ENCODE measurements at places on chromosomes 16 and 17. TPM values are rescaled to one million over a fixed set of nuclear protein-coding genes. Genes with fewer than 3 reads are reported as not detected.

FKBP10 gene
- total RNA-seq = 5.1 TPM

ALOXE3 gene
- total RNA-seq = not detected

ABCC12 gene
- total RNA-seq = 0.08 TPM

HOXB4 gene
- total RNA-seq = 1.1 TPM

TSR1 gene
- 8.7 TPM for total RNA-seq

KRTAP9-4 gene
- total RNA-seq = not detected

LRRC37A gene
- total RNA-seq = 0.45 TPM

- no peak for DNase-seq
Observed at GRCh38 chr17:16150251-16150856, 65.0 kb downstream of the NCOR1 start.

DNA sequence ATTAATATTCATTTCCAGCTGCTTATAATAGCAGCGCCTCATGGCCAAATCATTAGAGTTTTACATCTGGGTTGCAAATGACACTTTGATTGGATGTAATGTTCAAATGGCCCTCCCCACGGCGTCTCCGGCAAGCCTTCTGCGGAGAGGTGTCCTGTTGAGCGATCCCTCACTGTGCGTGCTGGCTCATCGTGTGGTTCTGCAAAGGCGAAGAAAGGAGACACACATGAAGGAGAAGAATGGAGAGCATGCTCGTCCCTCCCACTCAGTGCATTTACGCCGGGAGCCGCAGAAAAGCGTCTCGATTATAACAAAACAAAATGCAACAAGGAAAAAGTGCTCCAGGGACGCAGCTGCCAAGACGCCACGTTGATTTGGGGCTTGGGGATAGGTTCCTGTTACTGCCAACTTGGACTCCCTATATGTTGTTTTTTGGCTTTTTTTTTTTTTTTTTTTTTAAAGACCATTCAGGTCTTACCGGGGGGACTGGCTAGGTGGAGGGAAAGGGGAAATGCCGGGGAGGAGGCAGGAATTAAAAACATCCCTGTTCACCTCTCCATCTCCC, 117.6 kb downstream of the C16orf78 start:
- DNase-seq = no peak

GRCh38 chr16:3816326-3816725, 64.2 kb downstream of the CREBBP start:
- no peak for DNase-seq

- DNase-seq = no peak
Observed at GRCh38 chr17:15431196-15431595, 36.2 kb downstream of the CDRT4 start.

DNA sequence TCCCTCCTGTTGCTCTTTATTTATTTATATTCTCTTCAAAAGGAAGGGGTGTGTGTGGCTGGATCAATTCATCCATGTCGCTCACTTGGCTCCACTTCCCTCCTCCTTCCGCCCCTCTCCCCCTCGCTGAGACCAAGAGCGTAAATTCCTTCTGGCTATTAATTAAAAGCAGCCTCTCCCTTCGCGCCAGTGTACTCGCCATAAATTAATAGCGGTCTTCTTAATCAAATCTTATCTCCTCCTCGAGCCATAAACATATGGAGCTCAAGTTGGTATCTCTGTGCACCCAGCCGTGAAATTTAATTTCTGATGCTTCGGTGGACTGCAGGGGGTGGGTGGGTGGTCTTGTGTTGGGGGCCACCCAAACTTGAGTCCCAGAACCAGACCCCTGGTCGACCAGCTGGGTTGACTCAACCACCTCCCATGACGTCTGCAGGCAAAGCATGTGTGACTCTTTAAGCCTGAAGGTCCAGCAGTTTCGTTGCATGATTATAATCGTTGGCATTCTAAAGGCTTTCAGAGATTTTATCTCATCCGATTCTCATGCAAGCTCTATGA, 57.9 kb downstream of the SDK2 start:
- DNase-seq = no peak

DNA sequence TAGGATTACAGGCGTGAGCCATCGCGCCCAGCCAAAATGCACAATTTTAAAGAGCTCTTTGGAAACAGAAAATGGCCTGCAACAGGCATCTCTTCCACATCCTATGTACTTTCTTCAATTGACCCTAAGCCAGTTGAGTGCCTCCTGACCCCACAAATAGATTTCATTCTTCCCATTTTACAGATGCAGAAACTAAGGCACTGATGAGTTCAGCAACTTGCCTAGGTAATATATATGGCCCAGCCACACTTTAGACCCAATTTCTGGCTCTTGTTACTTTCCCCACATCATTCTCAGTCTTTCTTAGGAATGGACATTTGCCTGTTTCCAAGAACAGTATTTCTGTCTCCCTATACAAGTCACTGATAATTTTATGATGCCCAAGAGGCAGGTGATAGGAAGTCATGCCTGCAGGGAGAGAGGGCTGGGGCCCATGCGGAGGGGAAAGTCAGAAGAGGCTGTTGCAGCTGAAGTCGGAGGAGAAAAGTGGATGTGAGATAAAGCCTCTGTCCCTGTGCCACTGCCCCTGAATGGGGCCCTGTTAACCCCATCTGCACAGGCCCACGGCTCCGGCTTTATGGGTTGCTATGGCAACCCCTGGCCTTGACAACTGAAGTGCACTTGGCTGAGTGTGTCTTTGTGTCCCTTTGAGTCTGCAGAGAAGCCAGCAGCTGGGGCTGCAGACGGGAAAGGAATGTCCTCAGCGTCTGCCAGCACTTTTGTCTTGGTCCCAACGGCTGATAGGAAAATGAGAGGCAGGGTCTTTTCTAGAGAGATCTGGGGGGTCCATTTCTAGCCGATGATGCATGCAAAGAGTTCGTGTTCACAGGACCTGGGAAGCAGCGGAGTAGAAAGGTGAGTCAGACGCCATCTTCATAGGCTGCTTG, 45.9 kb downstream of the ABAT start:
- DNase-seq = no peak

GRCh38 chr17:16304830-16305229, 48.4 kb downstream of the CENPV start:
- DNase-seq = no peak

DNA sequence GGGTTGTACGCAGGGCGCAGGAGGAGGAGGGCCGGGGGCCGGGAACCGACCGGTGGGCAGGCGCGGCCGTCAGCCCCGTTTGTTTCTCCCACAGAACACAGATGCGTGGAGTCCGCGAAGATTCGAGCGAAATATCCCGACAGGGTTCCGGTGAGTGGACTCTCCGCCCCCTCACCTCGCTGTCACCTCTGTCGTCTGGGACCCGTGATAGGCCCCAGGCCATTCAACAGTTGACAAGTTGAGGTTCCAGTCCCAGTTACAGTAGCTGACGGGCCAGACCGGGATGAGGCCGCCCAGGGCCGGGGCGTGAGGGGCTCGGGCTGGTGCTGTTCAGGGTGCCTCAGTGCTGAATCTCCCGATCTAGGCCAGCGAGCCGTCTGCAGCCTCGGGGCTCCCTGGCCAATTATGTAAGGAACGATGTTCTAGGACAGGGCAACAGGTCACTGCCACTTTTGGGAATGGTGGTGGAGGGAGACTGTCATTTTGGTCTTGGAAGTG, 628 bp downstream of the GABARAPL2 start:
- no peak for DNase-seq

DNA sequence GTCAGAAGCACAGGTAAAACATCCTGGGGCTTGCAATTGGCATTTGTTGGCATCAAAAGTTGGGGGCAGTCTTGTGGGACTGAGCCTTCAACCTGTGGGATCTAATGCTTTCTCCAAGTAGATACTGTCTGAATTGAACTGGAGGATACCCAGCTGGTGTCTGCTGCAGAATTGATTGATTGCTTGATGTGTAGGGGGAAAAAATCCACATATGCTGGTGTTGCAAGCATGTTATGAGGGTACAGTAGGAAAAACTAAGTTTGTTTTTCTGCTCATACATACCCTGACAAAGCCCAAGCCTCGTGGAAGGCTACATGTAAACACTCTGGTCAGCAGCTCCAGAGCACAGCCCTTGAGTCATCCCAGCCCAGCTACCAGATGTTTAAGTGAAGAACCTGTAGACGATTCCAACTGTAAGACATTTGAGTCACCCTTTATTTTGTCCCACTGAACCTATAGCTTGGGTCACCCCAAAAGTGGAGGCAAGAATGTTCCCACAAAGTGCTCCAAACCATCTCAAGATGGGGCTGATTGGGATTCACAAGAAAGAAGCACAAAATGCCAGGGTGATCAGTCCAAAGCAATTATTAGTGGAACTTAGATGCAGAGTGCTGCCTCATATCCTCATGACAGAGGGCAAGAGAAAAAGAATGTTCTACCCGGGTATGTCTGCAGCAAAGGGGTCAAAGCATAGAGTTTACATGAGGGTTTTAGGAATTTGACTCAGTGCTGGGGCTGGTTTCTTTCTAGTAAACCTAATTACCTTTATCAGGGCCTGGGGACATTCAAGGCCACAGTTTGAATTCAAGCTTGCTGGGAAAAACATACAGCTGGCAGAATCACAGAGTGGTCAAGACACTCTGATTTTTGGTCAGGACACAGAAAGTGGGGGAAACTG, 9.6 kb upstream of the APPBP2 start:
- no peak for DNase-seq

- no peak for DNase-seq
Observed at GRCh38 chr16:10971560-10971961, 27.2 kb downstream of the CLEC16A start.

DNA sequence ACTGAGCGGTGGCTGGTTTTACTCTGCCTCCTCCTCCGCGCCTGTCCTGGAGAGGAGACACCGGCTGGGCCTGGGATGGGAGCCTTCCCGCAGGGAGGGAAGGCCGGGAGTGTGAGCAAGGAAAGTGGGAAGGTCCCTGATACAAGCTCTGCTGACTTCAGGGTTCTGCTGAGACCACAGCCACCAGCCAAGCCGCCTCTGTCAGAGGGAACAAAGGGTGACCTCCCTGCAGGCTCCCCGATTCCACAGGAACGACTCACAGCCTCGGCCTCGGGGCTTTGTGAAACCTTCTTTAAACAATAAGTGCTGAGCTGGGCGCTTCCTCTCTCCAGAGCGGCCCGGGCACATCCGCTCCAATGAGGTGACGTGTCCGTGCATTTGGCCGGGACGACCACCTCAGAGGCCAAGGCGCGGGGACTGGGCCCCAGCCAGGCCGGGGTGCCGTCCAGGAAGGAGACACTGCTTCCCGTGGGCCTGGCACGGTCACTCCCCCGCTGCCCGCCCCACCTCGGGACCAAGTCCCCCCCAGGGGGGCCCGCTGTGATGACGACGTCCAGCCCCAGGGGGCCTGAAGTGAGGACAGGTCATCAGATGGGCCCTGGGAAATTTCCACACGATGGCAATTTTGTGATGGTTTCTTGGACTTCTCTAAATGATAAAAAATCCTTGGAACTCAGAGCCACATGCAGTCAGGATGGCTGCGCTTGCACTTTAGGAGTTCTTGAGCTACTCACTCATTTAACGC, 11.8 kb upstream of the CIBAR2 start:
- no peak for DNase-seq

GRCh38 chr17:40320756-40321523, 12.0 kb downstream of the RARA start:
- DNase-seq = no peak

DNA sequence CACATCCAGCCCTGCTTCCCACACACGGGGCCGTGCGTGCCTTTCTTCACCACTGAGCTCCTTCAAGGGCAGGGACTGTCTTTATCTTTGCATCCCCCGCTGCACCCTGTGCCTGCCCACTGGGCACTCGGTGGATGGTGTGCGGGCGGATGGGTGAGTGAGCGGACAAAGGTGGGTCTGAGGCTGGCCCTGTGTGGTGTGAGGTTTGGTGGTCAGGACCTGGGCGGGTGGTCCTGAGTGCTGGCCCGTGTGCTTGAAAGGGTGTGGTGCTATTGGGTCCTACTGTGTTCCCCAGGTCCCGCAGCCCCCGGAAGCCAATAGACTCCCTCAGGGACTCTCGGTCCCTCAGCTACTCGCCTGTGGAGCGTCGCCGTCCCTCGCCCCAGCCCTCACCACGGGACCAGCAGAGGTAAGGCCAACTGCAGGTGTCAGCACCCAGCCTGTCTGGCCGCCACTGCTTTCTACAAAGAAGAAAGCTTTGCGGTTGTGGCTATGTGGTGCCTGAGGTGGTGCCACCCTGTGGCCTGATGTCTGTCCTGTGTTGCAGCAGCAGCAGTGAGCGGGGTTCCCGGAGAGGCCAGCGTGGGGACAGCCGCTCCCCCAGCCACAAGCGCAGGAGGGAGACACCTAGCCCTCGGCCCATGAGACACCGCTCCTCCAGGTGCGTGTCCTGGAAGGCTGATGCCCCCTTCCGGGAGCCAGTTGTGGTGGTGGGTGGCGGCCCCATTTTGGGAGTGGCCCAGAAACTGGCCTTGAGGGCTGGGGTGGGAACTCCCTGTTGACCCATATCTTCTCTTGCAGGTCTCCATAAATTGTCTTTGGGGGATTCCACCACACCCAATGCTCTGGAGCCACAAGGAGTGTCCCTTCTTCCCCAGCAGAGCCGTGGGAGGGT, 6.8 kb downstream of the ELOB start:
- DNase-seq = no peak

DNA sequence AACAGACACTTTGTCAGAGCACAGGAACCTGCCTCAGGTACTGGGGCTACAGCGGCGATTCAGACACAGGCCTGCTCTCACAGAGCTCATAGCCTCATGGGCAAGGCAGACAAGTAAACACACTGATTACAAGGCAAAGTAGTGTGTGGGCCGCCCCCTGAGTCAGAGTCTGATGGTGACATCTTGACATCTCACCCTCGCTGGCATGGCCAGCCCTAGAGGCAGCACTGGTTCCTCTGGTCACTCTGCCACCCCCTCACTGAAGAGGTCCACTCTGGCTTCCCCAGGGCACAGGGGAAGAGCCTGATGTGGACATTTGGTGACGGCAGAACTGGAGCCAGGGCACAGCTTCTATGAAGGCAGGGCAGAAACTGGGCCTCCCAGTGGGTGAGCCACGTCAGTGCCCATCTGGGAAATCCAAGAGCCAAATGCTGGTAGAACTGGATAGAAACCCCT, 32.9 kb upstream of the TOB1 start:
- no peak for DNase-seq

DNA sequence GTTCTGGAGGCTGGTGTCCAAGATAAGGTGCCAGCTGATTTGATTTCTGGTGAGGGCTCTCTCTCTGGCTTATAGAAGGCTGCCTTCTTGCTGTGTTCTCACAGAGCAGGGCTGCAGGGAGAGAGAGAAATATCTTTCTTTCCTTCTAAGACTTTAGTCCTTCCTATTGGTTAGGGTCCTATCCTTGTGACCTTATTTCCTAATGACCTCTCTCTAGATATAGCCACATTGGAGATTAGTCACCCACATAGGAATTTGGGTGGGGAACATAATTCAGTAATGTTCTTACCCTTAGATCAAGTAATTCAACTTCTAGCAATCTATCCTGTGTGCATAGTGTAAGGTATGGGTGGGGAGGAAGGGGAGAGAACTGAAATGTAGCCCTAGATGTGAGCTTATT, 18.0 kb upstream of the ABCA5 start:
- DNase-seq = no peak

GRCh38 chr16:27437946-27438345, 36.0 kb downstream of the IL21R start:
- DNase-seq = peak; percentile 12

- no peak for DNase-seq
Observed at GRCh38 chr16:70753694-70754325, 47.1 kb downstream of the VAC14 start.

DNA sequence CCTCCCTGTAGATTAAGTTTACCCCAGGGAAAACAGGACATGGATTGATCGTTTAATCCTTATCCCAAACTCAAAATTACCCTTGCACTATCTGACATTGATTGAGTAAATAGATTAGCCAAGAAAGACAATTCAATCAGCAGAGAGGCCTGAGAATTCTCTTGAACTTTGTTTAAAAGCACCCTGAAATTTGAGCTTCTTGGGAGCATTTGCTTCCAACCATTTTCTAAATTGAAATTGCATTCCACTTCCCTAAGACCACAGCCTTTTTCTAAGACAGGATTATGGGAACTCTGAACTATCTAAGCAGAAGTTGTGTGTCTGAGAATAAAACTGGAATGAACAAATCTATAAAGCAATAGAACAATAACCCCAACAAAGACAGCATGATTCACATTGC, 76.6 kb upstream of the TNRC6A start:
- no peak for DNase-seq
